ENCODE measurements at places on chromosomes 3 and 15. TPM values are rescaled to one million over a fixed set of nuclear protein-coding genes. Genes with fewer than 3 reads are reported as not detected.

DNA sequence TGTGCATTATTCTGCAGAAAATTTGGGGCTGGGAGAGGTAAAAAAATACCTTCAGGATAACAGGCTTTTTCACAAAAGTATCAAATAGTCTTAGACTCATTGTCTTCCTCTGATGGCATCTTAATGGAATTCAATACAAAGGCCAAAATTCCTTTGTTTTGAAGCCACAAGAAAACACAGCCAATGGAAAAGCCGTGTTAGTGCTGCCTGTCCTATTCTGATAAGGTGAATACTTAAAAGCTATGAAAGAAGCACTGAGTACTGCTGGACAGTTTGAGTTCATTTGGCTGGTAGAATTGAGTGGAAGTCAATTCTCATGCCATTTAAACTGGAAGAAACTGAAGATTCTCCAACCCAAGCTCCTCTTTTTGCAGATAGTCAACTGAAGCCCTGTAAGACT is 395.3 kb upstream of the TPRG1 start:
- no peak for DNase-seq

GRCh38 chr15:67845974-67846373 is 6.1 kb upstream of the RNU6-1 start:
- no peak for DNase-seq

GRCh38 chr3:144128108-144128892 is 156.7 kb downstream of the DIPK2A start:
- DNase-seq, result no peak

- DNase-seq, result no peak
These were observed 77.8 kb downstream of the GHSR start for GRCh38 chr3:172370419-172370818.

DNA sequence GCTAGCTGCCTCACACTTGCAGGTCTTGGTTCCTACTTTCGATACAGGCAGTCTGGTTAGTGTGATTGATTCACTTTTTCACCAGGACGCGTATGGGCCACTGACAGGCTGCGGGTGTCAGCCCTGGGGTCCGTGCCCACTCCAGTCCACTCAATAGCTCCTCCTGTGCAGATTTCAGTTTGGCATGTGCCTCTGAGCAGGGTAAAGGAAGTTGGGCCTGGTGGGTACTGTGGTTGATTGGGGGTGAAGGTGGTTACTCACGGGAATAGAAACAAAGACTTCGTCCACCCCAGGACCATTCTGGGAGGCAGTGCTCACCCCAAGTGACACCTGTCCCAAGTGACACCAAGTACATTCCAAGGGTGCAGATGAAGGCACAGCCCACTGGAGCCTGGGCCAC is 62.3 kb downstream of the EPHB1 start:
- DNase-seq, result no peak

- no peak for DNase-seq
These were observed 747.9 kb upstream of the CCDC54 start for GRCh38 chr3:106629215-106629832.

DNA sequence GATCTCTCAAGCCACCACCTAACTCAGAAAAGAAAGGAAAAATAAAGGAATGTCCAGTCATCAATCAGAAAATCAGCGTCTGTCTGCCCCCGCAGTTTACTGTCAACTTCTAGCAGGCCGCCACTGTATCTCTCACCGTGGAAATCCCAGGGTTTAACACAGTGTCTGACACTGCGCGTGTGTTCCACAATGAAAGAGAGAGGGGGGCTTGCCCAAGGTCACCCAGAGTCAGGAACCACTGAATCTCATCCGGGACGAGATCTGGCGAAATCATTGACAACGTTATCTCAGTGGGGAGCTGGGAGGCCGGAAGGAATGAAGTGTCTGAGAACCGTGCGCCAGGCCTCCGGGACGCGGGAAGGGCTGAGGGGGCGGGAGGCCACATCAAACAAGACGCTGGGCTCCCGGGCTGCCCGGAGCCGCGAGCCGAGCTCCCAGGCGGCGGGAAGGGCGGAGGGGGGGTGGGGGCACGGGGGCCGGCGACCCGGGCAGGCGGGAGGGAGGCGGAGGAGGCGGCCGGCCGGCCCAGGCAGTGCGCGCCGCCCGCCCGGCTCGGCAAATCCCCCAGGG is 2.2 kb upstream of the HES1 start:
- peak; percentile 39 for DNase-seq

CHRM5 gene
- total RNA-seq, result not detected

IQCH gene
- 1.6 TPM for total RNA-seq

ADAMTS9 gene
- 129 TPM for total RNA-seq

SYNPR gene
- 3.7 TPM for total RNA-seq

ITIH1 gene
- total RNA-seq, result not detected

SLC2A2 gene
- total RNA-seq, result not detected
